ENCODE measurements at places on chromosomes 11 and 22.

GRCh38 chr11:2677127-2677526 is 22.7 kb downstream of the KCNQ1OT1 start:
- DNase-seq: no peak

DNA sequence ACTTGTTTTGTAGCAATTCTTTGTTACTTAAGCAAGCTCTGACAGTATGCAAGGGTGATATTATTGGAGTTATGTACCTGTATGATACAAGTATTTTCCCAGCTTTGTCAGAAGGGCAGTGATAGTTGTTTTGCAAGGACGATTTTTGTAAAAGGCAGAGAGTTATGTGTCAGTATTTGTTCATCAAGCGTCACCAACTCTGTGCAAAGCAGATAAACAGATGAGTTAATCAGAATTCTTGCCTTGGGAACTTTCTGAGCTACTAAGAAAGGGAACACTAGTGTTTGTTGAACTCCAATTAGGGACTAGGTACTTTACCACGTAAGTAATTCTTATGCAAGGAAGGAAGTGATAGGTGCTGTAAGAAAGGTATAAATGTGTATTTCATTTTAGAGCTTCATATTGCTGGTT is 1.4 kb downstream of the USP47 start:
- no peak for DNase-seq

GRCh38 chr11:65366340-65366773 is 11.8 kb downstream of the TIGD3 start:
- DNase-seq: no peak

- no peak for DNase-seq
Observed at GRCh38 chr11:104734998-104735397, 163.3 kb downstream of the CASP12 start.

- no peak for DNase-seq
Observed at GRCh38 chr22:46561435-46561905, 24.1 kb upstream of the CELSR1 start.

GRCh38 chr11:34632105-34632791 is 11.4 kb downstream of the EHF start:
- DNase-seq: no peak

DNA sequence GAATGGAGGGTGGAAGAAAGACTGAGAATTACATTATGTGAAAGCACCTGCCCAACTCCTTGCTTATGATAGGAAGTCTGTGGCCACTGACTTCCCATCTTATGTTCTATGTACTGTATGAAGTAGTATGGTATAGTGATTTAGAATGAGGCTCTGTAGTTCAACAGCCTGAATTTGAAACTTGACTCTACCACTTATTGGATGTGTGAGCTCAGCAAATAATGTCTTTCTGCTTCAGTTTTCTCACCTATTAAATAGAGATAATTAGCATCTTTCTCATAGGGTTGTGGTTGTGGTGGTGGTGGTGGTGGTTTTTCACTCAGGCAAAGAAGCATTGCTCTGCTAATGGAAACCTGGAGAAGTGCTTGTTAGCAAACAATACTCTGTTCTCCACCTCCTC is 121.6 kb downstream of the PAX6 start:
- DNase-seq: no peak

DNA sequence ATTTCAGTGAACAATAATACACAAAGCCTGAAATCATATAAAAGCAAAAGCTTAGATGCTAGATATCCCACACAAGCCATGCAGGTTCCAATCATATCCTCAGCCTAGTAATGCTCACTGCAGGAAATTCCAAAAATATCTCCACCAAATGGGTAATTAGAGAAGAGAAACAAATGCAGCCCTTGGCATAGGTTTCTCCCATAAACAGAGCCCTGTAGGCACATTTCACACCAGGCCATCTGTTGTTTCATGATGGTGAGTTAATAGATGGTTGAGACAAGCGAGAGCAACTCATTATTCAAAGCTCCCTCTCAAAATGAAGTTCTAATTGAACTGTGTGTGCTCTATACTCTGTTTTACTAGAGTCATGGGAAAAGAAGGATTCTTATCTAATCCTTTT is 154.6 kb upstream of the TRPC6 start:
- DNase-seq: no peak

DNA sequence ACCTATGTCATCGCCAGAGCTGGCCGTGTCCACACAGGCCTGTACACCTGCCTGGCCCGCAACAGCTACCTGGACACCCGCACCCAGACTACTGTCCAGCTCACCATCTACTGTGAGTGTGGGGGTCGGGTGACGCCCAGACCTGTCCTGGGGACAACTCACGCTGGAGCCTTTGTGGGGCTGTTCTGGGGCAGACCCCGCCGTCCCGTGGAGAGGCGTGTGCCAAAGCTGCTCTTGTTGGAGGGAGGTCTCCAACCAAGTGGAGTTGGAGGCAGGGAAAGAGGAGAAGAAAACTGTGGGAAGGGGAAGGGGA is 4.3 kb downstream of the VSIG10L2 start:
- peak; percentile 56 for DNase-seq

DNA sequence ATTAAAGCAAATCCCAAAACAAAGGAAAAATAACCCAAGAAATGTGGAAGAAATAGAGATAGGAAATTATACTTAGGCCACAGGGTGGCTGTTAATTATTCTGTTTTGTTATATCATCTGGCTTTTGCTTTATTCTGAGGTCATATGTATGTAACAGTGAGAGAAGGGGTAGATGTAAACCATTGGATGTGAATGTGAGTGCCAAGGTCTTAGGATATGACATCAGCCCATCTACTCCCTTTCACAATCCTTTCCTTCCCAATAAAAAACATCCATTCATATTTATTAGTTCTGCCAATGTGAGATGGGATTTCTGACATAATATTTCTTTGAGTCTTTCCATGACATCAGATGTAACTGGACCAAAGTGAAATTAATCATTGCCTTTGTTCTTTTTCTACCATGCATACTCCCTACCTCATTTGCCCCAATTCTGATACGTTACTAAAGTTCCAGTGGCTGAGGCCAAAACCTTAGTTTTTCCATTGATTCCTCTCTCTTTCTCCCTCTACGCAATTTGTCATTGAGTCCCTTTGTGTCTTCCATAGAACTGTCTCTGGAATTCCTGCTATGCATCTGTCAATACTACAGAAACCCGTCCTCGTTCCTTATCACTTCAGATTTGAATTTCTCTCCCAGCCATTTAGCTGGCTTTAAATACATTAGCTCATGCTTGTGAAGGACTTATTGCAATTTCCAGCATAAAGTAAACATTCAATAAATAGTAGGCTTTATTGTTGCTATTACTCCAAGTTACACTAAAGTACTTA is 170.3 kb downstream of the ARHGAP42 start:
- DNase-seq: no peak

- no peak for DNase-seq
Observed at GRCh38 chr22:42360348-42360747, 71.9 kb downstream of the NFAM1 start.

GRCh38 chr11:55357560-55358184 is 10.1 kb upstream of the OR4A15 start:
- DNase-seq: no peak

- no peak for DNase-seq
Observed at GRCh38 chr11:32079553-32079952, 11.3 kb upstream of the RCN1 start.

- DNase-seq: no peak
Observed at GRCh38 chr11:76682684-76683083, 12.1 kb upstream of the LRRC32 start.

GRCh38 chr11:67044496-67044895 is 12.2 kb upstream of the RHOD start:
- DNase-seq: no peak

- no peak for DNase-seq
Observed at GRCh38 chr11:64092111-64092760, 56.5 kb downstream of the FLRT1 start.

DNA sequence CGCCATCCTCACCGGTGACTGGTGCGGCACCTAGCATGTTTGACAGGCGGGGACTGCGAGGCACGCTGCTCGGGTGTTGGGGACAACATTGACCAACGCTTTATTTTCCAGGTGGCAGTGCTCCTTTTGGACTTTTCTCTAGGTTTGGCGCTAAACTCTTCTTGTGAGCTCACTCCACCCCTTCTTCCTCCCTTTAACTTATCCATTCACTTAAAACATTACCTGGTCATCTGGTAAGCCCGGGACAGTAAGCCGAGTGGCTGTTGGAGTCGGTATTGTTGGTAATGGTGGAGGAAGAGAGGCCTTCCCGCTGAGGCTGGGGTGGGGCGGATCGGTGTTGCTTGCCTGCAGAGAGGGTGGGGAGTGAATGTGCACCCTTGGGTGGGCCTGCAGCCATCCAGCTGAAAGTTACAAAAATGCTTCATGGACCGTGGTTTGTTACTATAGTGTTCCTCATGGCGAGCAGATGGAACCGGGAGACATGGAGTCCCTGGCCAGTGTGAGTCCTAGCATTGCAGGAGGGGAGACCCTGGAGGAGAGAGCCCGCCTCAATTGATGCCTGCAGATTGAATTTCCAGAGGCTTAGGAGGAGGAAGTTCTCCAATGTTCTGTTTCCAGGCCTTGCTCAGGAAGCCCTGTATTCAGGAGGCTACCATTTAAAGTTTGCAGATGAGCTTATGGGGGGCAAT is 1.1 kb downstream of the NEAT1 start:
- no peak for DNase-seq

- no peak for DNase-seq
Observed at GRCh38 chr22:50367778-50368500, 24.8 kb downstream of the PPP6R2 start.

GRCh38 chr11:76284161-76284560 is 77.9 kb upstream of the WNT11 start:
- no peak for DNase-seq

GRCh38 chr11:31797190-31798056 is 13.7 kb downstream of the PAX6 start:
- no peak for DNase-seq

DNA sequence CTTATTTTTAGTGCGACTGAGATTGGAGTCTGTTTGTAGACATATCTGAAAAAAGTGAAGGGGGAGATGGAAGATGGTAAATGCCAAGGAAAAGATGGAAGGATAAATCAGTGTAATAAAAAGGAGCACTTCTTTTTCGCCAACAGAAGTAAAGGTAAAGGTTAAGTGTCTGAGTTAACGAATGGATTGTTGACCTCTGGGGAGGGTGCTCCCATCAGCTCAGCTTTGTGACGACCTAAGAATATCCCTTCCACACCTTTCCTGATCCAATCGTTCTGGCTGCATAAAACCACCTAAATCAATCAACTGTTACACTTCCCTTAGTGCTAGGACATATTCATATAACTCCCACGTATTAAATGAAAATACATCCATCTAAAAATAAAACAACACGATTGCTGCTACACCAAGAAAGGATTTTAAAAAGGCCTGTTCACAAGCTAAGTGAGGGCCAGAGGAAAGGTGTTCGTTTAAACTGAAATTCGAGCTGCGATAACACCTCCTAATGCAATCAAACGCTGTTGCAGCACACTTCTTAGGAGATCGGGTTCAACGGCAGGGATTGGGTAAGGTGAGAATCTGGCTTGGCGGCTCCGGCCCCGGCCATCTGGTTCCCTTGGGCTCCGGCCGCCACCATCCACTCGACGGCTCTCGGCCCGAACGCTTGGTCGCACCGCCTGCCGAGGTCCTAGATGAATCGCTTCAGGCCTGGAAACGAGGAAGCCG is 658 bp downstream of the C11orf71 start:
- DNase-seq: peak; percentile 77

DNA sequence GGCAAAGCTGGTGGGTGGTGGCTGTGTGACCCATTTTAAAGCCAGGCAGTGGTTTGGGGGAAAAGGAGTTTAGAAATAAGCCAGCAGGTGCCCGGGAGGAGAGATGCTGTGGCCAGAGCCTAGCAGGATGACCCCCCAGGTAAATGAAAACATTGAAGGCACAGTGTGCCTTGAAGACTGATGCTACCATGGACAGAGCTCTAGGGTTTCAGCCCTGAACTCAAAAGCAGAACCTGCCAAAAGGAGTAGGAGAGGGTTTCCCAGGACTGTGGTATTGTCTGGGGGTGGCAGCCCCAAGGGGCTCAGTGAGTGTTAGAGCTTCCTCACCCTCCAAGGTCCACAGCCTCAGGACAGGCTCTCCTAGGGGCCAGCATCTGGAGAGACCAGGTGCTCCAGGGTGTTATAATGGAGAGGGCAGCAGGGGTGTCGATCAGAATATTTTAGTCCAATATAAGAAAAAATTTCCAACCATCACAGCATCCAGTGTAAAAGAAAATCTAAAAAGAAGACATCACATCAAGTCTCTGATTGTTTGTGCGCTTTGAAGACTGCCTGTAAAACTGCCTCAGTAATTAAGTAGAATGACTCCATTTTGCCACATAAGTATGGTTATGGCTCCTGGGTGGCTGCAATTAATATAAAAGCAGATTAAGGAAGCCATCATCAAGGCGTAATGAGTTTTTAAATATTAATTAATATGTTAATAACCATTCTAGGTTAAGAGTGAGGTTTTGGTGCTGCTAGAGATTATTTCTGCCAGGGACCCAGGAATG is 88.6 kb upstream of the LMO1 start:
- no peak for DNase-seq

DNA sequence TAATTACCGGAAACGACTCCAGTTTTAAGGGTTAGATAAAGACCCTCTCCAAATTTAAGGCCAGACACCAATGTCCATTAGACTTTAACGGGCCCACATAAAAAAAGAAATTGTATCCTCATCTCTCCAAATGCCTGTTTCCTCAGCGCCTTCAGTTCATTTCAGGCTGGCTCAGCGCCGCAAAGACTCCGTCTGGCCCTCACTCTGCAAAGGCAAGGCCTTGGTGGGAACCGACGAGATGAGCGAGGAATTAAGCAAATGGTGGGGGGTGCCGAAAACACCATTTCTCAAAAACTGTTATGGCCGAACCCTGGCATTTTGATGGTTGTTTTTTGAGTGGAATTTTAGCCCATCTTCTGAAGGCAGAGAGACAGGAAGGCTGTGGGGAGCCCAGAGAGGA is 15.7 kb downstream of the MN1 start:
- DNase-seq: no peak

- no peak for DNase-seq
Observed at GRCh38 chr11:34986883-34987520, 70.6 kb downstream of the PDHX start.

DNA sequence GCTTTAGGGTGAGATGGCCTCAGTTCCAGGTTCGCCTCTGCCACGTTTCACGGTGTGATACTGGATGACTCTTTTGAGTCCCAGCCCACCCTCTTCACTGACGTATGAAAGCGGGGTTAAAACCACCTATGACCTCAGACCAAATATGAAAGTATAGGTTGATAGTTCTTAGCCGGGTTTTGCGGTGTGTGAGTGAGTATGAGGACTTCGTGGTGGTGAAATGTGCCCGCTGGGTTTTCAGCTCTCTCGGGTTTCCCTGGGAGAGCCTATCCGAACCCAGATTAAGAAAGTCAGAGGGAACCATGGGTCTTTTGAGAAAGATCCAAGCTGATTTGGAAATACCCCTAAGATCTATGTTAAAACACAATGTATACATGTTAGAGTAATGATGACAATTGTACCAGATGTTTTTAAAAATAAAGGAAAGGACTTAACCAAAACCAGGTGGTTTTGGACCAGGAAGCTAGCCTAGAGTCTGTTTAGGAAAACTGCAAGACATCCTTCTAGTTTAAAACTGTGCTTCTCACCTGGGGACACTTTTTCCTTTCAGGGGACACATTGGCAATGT is 25.8 kb upstream of the ST3GAL4 start:
- DNase-seq: no peak
